Lower leg skin (tissue), 4 donors: ENCODE measurements at places on chromosomes 4 and X.

GRCh38 chr4:48680848-48681568, 99.1 kb downstream of the FRYL start:
- no peak for DNase-seq

- no peak for DNase-seq
These were observed 130.2 kb downstream of the AMELX start for GRCh38 chrX:11423362-11423818.

GRCh38 chr4:163638909-163639308, 144.4 kb downstream of the TMA16 start:
- DNase-seq: no peak

GRCh38 chr4:8381814-8382581, 58.5 kb downstream of the ACOX3 start:
- no peak for DNase-seq

DNA sequence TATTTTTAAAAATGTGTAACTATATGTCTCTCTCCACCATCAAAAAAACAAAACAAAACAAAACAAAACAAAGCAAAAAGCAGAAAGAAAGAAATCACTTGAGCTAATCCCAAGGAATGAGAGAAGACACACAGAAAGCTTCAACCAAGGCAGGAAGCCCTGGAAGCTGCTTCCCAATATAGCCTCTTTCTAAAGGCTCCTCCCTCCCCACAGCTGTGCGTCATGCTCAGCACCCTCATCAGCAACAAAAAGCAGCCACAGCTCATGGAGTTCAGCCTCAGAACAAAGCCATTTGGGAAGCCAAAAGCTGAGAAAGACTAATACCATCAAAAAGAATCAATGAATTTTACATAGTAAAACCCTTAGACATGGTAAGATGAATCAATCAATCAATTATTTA, 501.6 kb upstream of the SMIM31 start:
- no peak for DNase-seq

DNA sequence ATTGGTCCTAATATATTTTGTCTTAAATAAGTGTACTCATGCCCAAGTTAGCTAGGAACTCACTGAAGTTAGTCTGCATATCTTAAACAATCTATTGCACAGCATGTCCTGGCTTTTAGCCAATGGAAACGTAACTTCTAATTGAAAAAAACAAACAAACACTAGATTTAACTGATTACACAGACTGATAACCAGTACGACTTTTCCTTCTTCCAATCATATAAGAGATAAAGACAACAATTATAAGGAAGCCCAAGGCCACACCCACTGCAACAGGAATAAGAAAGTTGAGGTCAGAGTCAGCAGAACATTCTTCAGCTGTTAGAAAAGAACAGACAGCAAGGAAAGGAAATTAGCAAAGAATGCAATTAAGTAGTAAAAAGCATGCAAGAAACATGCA, 40.8 kb downstream of the LAMP2 start:
- no peak for DNase-seq

- no peak for DNase-seq
These were observed 46.3 kb downstream of the TBCK start for GRCh38 chr4:106269711-106270110.

GRCh38 chr4:188018262-188018661, 22.7 kb downstream of the ZFP42 start:
- DNase-seq: no peak

DNA sequence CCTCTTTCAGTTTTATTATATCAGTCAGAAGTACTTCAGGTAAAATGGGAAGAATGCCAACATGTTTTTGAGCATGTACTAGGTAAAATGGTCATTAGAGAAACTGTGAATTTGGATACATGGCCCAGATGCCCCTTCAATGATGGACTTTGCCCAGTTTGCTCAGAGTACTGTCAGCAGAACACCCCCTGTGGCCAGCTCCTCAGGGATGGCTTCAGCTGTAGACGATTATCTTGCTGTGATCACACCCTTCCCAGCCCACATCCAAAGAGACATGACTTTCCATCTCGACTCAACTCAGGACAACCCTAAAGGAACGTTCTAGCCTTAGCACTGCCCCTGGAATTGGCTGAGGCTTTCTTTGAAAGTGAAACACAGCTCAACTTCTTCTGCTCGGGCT, 439.1 kb downstream of the PACRGL start:
- DNase-seq: no peak

DNA sequence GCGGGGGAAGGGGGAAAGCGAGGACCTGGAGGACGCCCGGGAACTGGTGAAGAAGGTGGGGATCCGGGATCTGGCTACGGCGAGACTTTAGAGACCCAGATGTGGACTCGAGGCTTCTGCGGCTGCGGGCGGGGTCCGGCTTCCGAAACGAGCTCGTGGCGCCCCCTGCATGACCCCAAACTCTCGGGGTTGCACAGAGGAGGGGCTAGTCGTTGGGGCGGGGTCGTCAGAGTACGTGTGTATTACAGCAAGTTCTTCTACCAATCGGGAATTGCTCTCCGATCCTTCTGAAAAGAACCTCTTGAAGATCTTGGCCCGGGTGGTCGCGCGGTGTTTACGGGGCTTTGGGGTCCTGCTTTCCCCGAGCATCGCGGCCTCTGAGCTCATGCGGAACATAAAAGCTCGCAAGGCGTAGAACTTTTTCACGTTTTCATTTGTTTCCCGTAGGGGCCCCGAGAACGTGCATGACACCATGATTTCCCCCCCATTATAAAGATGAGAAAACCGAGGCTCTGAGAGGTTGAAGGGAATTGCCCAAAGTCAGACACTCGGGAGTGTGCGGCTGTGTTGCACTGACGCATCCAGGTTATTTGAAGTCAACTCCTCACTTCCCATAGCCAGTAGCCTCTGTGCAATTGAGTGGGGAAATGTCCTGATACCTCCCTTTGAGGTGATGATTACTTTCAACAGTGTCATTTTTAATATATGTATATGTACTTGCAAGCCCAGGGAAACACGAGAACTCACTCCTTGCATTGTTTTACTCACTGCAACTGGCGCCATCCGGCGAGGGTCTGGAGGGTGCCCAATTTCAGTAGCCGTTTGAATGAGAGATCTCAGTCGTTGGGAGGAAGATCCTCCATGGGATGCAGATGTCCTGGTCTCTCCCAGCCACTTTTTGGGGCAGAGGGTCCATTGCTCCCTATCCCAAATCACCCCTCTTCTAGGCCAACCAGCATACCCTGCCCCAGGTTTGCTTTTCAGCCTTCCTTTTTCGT, at the start of gene BEND4:
BEND4 (minus strand) TSS at position 149 of the 998 bp plus-strand sequence. CDS start 512 bp downstream, outside the sequence.
- DNase-seq: no peak
